Activated CD8-positive, alpha-beta memory T cell treated with anti-CD3 and anti-CD28 coated beads for 1 hour (primary cell): ENCODE measurements at places on chromosomes 11 and 22.

DNA sequence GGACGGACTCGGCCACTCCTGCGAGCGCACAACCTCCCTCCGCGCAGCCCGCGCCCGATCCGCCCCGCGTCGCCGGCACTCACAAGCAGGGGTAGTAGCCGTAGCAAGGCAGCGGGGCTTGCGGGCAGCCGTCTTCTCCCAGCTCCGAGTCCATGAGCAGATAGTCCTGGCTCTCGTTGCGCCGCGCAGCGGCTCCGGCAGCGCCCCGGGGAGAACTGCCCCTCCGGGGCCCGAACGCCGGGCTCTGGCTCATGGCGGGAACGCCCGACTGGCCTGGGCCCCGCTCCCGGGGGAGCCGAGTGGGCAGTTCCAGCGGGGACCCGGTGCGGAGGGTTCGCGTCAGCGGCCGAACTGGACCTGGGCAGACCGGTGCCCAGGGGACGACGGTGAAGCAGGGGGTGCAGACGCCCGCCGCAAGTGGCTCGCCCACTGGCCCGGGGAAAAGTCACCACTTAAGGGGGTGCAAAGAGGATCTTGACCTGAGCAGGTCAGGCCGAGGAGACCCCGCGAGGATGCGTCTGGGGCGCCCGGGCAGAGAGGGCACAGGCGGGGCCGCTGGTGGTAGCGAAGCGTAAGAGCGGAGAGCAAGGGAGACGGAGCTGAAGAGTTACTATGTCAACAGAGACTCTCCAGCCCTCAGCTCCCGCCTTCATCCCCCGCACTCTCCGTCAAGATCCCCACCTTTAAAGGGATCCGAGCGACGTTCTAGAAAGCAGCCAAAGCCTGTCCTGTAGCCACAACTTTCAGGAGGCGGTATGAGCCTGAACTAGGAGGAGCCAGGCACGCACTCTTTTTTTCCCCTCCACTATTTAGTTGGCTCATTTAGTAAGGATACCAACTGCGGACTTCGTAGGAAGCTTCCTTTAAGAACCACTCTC is at the start of gene TRPC6:
Gene TRPC6 (minus strand): TSS at position 757 of the 878 bp plus-strand sequence. CDS start 504 bp downstream, at position 253.
- no peak for DNase-seq

GRCh38 chr11:64152841-64153691 is 12.8 kb downstream of the MACROD1 start:
- peak; percentile 61 for DNase-seq

- DNase-seq, result no peak
Measured at GRCh38 chr22:42473484-42474193, 41.4 kb upstream of the NFAM1 start.

GRCh38 chr11:61617515-61617914 is 36.6 kb upstream of the SYT7 start:
- no peak for DNase-seq
